Aorta (tissue), 5 donors: ENCODE measurements at places on chromosomes 6 and 20.

DNA sequence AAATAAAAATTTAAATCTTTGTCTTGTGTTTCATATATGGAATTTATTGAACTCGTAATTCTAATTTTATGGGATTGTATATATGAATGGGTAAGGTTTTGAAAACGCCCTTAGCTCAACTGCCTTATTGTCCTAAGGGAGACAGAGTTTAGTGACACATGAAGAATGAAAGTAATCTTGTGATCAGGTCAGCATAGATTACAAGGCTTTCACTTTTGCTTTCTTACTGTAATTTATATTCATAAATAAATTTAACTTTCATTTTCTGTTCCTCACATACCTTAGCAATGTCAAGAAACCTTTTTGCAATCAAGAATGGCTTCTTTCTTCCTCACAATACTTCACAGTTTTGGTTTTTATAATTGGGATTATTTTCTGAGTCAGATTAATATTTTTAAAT, 14.4 kb downstream of the KPNA5 start:
- DNase-seq, result no peak

- no peak for DNase-seq
These were observed 46.6 kb upstream of the TMEM30A start for GRCh38 chr6:75331151-75331550.

DNA sequence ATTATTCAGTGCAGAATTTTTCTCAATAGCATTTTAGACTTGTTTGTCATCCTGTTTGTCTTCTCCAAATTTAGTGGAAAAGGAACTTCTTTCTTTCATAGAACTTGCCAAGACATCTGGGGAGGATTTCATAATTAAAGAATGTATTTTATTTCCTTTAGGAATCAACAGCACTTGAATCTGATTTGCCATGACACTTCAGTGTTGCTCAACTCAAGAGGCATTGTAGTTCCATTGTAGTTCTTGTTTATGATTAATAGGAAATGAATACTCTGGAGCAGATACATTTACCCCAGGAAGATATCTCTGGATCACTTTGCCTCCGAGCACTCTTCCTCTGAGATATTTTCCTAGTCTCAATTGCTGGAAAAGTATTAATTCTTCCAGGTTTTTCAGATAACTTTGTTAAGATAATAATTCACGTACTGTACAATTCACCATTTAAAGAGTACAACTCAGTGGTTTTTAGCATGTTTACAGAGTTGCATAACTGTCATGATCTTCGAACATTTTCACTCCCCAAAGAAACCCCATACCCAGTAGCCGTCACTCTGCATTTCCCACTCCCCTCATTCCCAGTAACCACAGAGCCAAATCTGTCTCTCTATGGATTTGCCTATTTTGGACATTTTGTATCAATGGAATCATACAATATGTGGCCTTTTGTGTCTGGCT, 29.7 kb downstream of the AKAP12 start:
- no peak for DNase-seq

DNA sequence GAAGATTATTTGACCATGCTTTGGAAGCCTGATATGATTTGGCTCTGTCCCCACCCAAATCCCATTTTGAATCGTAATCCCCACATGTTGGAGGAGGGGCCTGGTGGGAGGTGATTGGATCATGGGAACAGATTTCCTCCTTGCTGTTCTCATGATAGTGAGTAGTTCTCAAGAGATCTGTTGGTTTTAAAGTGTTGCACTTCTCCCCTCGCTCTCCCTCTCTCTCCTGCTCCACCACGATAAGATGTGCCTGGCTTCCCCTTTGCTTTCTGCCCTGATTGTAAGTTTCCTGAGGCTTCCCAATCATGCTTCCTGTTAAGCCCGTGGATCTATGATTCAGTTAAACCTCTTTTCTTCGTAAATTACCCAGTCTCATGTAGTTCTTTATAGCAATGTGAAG, 21.7 kb upstream of the FAM217A start:
- no peak for DNase-seq

DNA sequence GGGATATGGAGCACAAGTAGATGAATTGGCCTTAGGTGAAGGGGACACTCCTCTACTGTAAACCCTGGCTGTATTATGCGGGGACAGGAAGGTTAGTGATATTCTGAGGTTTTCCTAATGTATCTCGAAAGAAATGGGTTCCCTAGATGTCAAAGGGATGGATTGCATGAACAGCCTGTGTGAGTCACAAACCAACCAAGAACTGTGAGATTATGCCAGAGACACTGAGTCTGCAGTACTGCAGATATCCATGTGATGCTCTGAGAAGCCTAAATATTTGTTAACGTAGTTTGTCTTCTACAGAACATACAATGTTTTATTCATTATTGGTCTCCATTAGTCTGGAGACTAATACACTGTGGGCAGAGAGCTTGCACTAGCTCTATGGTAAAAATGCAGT, 182.2 kb downstream of the AKAP7 start:
- DNase-seq, result no peak

DNA sequence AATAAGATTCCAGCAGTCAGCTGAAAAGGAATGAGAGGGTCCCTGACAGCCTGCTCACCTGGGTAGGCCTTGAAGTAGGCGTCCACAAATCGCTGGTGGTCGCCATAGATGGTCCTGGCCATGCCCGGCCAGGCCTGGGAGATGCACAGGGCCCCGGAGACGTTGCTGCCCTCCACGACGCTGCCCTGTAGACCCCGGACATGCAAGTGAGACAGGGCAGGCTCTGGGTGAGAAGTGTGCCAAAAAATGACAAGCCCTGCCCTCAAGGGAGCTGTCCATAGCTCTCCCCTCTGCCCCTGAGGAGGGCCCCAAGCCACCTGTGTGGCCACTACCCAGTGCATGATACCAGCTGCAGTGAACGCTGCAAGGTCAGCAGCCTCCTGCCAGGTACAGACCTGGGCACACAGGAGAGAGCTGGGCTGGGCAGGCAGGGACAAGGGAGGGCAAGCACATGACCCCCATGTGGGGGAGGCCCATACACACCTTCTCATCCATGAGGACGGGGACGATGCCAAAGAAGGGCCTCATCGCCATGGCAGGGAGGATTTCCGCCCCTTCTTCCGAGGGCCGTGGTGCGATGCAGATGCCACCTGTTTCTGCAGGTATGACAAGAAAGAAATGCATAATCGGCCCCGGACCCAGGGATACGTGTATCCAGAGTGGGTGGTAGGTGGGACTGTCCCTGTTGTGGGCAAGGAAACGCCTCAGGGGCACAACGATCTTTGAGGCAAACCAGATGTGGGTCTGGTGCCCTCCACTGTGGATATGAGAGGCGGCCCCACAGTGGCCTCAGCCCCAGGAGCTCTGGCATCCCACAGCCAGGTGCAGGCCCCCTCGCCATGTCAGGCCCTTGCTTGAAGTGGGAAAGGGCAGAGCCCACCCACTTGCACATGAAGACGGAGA, 21.2 kb upstream of the APMAP start:
- peak; percentile 21 for DNase-seq

GRCh38 chr6:107244742-107245480, 129.6 kb upstream of the BEND3 start:
- no peak for DNase-seq

GRCh38 chr6:162109480-162110050, 618.0 kb downstream of the PRKN start:
- no peak for DNase-seq

DNA sequence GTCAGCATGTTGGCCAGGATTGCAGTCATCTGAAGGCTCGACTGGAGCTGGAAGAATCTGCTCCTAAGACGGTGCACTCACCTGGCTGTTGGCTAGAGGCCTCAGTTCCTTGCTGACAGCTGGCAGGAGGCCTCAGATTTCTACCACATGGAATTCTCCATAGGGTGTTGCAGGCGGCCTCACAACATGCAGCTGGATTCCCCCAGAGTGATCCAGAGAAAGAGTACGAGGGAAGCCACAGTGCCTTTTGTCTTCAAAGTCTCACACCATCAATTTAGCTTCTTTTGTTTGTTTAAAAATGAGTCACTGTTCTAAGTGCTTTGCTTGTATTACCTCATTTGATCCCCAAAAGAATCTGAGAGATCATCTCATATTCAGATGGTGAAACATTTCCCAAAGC, 65.5 kb upstream of the FYN start:
- no peak for DNase-seq

DNA sequence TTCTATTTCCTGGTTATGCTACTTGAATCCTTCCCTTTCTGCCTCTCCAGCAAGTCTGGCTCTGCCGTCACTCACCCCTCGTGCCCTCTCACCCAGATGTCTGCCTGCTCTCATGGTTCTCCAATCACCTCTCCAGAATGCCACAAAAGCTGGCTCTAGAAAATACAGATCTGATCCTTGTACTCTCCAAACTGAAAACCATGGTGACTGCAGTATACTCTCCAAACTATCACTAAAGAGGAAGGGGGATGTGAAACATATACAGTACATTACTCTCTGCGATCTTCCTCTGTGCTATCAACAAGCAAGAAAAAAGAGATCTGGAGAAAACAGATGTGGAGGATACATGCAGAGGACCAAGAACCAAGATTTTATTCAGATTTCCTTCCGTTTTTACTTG, 91.1 kb downstream of the ATXN1 start:
- peak; percentile 73 for DNase-seq

- DNase-seq, result no peak
These were observed 375.2 kb downstream of the CD109 start for GRCh38 chr6:74071214-74071613.

DNA sequence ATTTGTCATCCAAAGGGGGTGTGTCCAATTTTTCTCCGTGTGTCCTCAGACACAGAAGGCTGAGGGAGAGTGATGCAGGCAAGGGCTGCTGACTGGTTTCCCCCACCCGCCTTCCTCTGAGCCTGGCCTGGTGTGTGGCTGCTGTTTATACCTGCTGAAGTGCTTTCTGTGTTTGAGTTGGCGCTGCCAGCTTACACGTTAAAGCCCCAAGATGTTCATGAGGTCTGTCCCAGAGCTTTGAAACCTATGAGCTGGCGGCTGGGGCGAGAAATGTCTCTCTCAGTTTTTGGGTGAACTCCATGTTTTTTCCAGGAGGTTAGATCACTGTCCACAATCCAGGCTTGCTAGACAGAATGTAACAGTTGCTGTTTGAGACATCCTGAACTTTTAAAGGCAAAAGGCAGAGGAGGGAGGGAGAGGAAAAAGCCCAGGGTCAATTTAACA, 69.0 kb upstream of the CCN2 start:
- peak; percentile 47 for DNase-seq

- no peak for DNase-seq
These were observed 15.7 kb upstream of the EZR start for GRCh38 chr6:158834675-158835385.

- DNase-seq, result peak; percentile 84
These were observed 223.7 kb downstream of the GMDS start for GRCh38 chr6:2021713-2022125.

DNA sequence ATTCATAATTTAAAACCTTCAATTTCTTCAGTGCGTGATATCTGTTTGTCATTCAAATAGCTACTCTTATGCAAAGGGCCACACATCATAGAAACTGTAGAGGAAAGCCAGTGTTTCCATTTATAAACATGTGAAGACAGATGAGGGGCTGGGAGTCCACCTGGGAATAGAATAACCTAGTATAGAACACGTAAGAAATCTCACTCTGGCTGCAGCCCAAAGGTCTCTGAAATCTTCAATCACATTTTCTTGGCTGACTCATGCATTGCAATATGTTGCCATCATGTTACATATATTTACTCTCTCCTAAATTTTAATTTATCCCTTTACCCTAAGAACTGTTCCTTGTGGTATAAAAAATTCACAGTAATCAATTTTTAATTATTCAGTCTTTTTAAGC, 123.2 kb downstream of the ELOVL4 start:
- no peak for DNase-seq

GRCh38 chr20:41330941-41331340, 9.7 kb upstream of the LPIN3 start:
- DNase-seq, result no peak

- DNase-seq, result no peak
These were observed 177.6 kb downstream of the JARID2 start for GRCh38 chr6:15423286-15423993.

- no peak for DNase-seq
These were observed 563 bp upstream of the NNAT start for GRCh38 chr20:37520419-37520955.

DNA sequence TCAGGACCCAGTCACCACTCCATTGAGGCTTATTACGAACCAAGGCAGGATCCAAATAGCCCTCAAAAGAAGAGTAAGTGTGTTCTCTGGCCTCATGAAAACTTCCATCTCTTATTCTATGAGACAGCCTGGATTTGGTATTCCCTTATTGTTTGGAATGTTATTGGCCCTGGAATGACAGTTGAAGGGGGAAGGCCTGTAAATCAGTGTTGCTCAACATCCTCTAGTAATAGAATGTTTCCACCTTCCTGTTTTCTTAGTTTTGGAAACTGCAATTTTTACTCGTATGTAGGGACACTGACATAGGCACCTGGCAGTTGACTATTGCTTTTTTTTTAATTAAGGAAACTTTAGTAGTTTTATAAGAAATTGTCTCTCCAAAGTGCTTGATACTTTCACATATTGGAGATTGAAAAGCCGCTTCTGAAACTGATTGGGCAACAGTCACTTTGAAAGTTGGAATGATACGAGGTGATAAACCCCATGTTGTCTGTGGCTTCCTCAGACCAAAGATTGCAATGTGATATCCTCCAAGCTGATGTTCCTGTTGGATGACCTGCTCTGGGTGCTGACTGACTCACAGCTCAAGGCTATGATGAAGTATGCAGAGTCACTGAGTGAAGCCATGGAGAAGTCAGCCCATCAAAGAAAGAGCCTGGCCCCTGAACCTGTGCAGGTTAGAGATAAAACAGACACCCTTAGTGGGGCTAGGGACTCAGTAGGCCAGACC, 43.1 kb downstream of the BLTP3A start:
- DNase-seq, result no peak

DNA sequence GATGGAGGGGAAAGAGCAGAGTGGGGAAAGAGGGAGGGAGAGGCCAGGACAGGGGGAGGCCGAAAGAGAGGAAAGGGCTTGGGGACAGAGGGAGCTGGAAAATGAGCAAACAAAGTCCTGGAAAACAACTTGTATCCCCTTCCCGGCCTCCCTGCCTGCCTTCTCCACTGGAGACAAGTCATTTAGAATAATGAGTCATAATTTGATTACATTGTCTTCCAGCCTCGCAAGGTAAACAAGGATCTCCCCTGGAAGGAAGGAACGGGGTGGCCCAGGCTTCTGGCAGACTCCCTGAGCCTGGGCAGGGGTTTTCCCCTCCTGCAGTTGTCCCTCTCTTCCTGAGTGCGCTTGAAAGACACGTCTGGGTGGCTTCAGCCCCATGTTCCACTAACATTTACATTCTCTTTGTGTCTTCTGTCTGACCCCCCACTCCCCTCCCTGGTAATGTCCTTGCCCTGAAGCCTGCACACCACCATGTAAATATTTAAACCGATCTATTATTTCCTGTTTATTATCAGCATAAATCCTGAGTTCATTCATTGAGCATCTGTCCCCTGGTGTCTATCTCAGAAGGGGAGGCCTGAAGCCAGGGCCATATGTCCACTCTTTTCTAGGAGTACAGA, 12.1 kb upstream of the MRPS18A start:
- no peak for DNase-seq

GRCh38 chr6:5766260-5766659, 240.5 kb downstream of the NRN1 start:
- no peak for DNase-seq

DNA sequence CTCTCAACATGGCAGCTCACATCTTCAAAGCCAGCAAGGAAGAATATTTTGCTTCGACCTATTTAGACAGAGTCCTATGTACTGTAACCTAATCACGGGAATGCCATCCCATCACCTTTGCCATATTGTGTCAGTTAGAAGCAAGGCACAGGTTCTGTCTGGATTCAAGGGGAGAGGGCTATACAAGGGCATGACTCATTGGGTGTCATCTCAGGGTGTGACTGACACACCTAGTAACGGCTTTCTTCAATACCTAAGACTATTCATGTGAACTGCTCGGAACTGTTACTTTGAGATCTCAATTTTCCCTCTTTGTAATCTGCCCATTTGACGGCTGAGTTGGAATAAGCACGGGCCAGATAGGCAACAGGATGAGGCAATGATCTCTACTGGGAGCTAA, 135.6 kb upstream of the HDGFL1 start:
- no peak for DNase-seq
